ENCODE measurements at places on chromosomes 16 and 17. TPM values are rescaled to one million over a fixed set of nuclear protein-coding genes. Genes with fewer than 3 reads are reported as not detected.

DNA sequence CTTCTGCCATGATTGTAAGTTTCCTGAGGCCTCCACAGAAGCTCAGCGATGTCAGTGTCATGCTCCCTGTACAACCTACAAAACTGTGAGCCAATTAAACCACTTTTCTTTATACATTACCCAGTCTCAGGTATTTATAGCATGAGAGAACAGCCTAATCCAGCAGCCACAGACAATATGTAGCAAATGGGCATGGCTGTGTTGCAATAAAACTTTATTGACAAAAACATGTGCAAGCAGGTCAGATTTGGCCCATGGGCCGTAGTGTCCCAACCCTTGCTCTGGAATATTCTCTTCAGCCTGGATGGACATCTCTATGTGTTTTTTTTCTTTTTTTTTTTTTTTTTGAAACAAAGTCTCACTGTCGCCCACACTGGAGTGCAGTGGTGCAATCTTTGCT, 60.9 kb upstream of the EEF2KMT start:
- peaks cover 4% of the 10 kb centered on the region for H3K36me3 ChIP-seq
- H3K4me3 ChIP-seq: no peak overlapping the region
- DNase-seq: no peak
- no peaks in the 10 kb centered on the region for H3K4me1 ChIP-seq

DNA sequence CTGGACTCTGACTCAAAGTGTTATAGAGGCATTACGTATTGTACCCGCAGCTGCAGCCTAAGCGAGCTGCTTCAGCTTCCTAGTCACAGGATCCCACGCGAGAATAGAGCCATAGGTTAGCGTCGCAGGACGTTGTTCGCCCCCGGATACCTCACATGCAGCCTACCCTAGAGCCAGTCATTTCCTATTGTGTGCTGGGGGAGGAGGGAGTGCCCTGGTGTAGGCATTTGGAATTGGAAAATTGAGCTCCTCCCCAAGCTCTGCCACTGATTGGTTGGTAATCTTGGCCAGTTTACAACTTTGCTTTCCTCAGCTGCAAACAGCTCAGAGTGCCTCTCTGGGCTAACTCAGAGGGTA, 530 bp downstream of the NAA60 start:
- peak overlapping the region; percentile 95 for H3K27ac ChIP-seq
- peak; percentile 38 for DNase-seq
- H3K36me3 ChIP-seq: peaks cover 26% of the 10 kb centered on the region
- H3K4me3 ChIP-seq: peak overlapping the region; percentile 99
- no peaks in the 10 kb centered on the region for H3K27me3 ChIP-seq

The KRT17 gene
- total RNA-seq: not detected

GRCh38 chr17:1497831-1498230, 5.3 kb upstream of the MYO1C start:
- no peak for DNase-seq
- H3K36me3 ChIP-seq: no peaks in the 10 kb centered on the region
- H3K27me3 ChIP-seq: no peaks in the 10 kb centered on the region
- peaks cover 9% of the 10 kb centered on the region for H3K4me1 ChIP-seq
- H3K4me3 ChIP-seq: no peak overlapping the region

The ADGRG1 gene
- 0.47 TPM for total RNA-seq

DNA sequence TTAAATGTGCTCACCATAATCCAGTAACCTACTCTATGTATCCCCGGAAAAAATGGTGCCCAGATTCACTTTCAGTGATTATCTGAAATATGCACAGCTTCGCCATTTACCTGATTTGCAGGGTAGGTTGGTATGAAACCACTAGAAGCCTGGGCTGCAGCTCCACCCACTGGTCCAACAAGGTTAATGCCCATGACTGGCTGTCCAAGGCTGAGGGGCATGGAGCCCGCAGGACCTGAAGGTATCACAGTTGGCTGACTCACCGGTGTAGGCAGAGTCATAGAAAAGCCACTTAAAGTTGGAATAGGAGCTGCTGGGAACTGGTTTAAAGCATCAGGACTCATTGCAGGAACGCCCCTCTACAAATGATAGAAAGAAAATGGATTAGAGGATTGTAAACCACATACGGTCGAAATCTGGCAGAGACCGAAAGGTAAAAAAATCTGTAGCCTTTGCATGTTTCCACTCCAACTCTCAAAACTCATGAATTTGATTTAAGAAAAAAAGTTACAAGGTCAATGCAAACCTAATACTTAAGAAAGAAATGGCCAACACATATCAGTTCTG, 38.6 kb downstream of the SYNRG start:
- no peaks in the 10 kb centered on the region for H3K27me3 ChIP-seq
- DNase-seq: no peak

- H3K27me3 ChIP-seq: no peaks in the 10 kb centered on the region
- no peak overlapping the region for H3K4me3 ChIP-seq
- H3K27ac ChIP-seq: no peak overlapping the region
- no peak for DNase-seq
- H3K4me1 ChIP-seq: peaks cover 6% of the 10 kb centered on the region
These were observed 41.7 kb upstream of the NKD1 start for GRCh38 chr16:50506543-50506937.

- no peak overlapping the region for H3K27ac ChIP-seq
- peaks cover 18% of the 10 kb centered on the region for H3K4me1 ChIP-seq
- H3K36me3 ChIP-seq: peaks cover 5% of the 10 kb centered on the region
- peak overlapping the region; percentile 78 for H3K4me3 ChIP-seq
- DNase-seq: no peak
- no peaks in the 10 kb centered on the region for H3K27me3 ChIP-seq
These were observed 736 bp downstream of the SPATA20 start for GRCh38 chr17:50547736-50548083.

The TPSD1 gene
- total RNA-seq: not detected

GRCh38 chr16:17939723-17940122, 396.8 kb downstream of the NPIPA8 start:
- H3K4me1 ChIP-seq: peaks cover 8% of the 10 kb centered on the region
- H3K27ac ChIP-seq: no peak overlapping the region
- peaks cover 3% of the 10 kb centered on the region for H3K27me3 ChIP-seq
- DNase-seq: no peak
- H3K4me3 ChIP-seq: no peak overlapping the region
- H3K36me3 ChIP-seq: no peaks in the 10 kb centered on the region

The LGALS9B gene
- not detected for total RNA-seq

DNA sequence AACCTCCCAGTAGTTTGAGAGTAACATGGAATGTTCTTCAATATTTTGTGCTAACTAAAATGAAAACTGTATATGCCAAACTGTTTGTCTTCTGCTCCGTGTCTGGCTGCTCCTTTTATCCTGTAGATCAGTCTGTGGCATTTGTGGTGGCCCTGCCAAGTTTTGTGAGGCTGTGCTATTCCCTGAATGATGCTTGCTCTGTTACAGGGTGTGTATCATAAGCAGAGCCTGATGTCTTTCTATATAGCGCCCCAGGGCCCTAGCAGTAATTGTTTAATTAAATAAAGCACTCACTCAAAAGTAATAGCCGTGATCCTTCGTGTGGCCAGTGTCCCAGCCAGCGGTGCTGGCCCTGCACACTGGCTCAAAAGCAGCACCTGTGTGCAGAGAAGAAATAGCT, 27.8 kb upstream of the NAT9 start:
- peaks cover 14% of the 10 kb centered on the region for H3K36me3 ChIP-seq
- H3K4me3 ChIP-seq: no peak overlapping the region
- H3K27me3 ChIP-seq: no peaks in the 10 kb centered on the region
- H3K27ac ChIP-seq: no peak overlapping the region
- DNase-seq: no peak

GRCh38 chr16:79639576-79640311, 39.2 kb upstream of the MAF start:
- no peak overlapping the region for H3K4me3 ChIP-seq
- H3K27me3 ChIP-seq: peaks cover 10% of the 10 kb centered on the region
- no peak for DNase-seq
- H3K36me3 ChIP-seq: no peaks in the 10 kb centered on the region
- no peak overlapping the region for H3K27ac ChIP-seq

The SPNS3 gene
- total RNA-seq: 6.1 TPM

GRCh38 chr17:33057564-33057963, 65.9 kb downstream of the SPACA3 start:
- peaks cover 6% of the 10 kb centered on the region for H3K27me3 ChIP-seq
- H3K4me1 ChIP-seq: no peaks in the 10 kb centered on the region
- no peak overlapping the region for H3K4me3 ChIP-seq
- no peaks in the 10 kb centered on the region for H3K36me3 ChIP-seq

The CD300H gene
- not detected for total RNA-seq

- H3K4me1 ChIP-seq: peaks cover 28% of the 10 kb centered on the region
- H3K4me3 ChIP-seq: peak overlapping the region; percentile 75
- no peak for DNase-seq
- H3K27me3 ChIP-seq: no peaks in the 10 kb centered on the region
- H3K36me3 ChIP-seq: peaks cover 21% of the 10 kb centered on the region
These were observed 694 bp upstream of the MLST8 start for GRCh38 chr16:2204416-2205103.

The PLXDC1 gene
- total RNA-seq: 37.3 TPM

- H3K4me3 ChIP-seq: no peak overlapping the region
- no peak overlapping the region for H3K27ac ChIP-seq
- H3K36me3 ChIP-seq: peaks cover 98% of the 10 kb centered on the region
- H3K27me3 ChIP-seq: no peaks in the 10 kb centered on the region
- no peaks in the 10 kb centered on the region for H3K4me1 ChIP-seq
- no peak for DNase-seq
These were observed 35.6 kb downstream of the RNF213 start for GRCh38 chr17:80296221-80296620.

GRCh38 chr17:70098030-70098429, 23.0 kb downstream of the KCNJ16 start:
- H3K36me3 ChIP-seq: no peaks in the 10 kb centered on the region
- no peak for DNase-seq
- no peak overlapping the region for H3K27ac ChIP-seq
- H3K4me3 ChIP-seq: no peak overlapping the region

The TMC8 gene
- total RNA-seq: 367 TPM

GRCh38 chr16:6428861-6429260, 903.8 kb upstream of the RBFOX1 start:
- H3K36me3 ChIP-seq: no peaks in the 10 kb centered on the region
- no peak overlapping the region for H3K4me3 ChIP-seq
- no peak overlapping the region for H3K27ac ChIP-seq
- H3K27me3 ChIP-seq: no peaks in the 10 kb centered on the region

- H3K4me1 ChIP-seq: peaks cover 73% of the 10 kb centered on the region
- H3K4me3 ChIP-seq: peak overlapping the region; percentile 97
- peaks cover 21% of the 10 kb centered on the region for H3K36me3 ChIP-seq
- no peaks in the 10 kb centered on the region for H3K27me3 ChIP-seq
- H3K27ac ChIP-seq: peak overlapping the region; percentile 97
- no peak for DNase-seq
These were observed 2.9 kb downstream of the SRSF2 start for GRCh38 chr17:76734080-76734840.

- peak overlapping the region; percentile 71 for H3K4me3 ChIP-seq
- peaks cover 2% of the 10 kb centered on the region for H3K4me1 ChIP-seq
- no peak overlapping the region for H3K27ac ChIP-seq
- H3K27me3 ChIP-seq: peaks cover 2% of the 10 kb centered on the region
These were observed 1.1 kb upstream of the AATK start for GRCh38 chr17:81167194-81167524.

The CMTM2 gene
- 0.58 TPM for total RNA-seq
